Cortex of kidney (tissue), 1 donor: ENCODE measurements at places on chromosomes 13 and 19.

DNA sequence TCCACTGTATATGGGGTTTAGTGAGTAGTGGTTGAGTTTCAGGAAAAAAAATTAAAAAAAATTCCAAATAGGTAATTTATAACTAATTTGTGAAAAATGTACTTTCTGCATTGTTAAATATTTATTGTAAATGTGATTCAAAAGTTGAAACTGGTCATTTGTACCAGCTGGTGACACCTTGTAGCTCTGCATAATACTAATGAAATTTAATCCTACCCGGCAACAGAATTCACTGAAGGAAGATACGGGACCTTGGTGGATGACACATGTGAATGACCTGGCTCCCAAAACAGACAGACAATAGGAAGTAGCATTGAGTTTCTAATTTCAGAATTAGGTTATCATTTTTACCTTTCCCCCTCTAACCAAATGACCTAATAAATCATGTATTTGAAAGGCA lies 73.8 kb downstream of the SLITRK6 start:
- no peak for DNase-seq

GRCh38 chr19:8017808-8018207 lies 12.4 kb upstream of the ELAVL1 start:
- no peak for DNase-seq

- no peak for DNase-seq
Observed at GRCh38 chr13:23688336-23688735, 118.1 kb downstream of the TNFRSF19 start.

DNA sequence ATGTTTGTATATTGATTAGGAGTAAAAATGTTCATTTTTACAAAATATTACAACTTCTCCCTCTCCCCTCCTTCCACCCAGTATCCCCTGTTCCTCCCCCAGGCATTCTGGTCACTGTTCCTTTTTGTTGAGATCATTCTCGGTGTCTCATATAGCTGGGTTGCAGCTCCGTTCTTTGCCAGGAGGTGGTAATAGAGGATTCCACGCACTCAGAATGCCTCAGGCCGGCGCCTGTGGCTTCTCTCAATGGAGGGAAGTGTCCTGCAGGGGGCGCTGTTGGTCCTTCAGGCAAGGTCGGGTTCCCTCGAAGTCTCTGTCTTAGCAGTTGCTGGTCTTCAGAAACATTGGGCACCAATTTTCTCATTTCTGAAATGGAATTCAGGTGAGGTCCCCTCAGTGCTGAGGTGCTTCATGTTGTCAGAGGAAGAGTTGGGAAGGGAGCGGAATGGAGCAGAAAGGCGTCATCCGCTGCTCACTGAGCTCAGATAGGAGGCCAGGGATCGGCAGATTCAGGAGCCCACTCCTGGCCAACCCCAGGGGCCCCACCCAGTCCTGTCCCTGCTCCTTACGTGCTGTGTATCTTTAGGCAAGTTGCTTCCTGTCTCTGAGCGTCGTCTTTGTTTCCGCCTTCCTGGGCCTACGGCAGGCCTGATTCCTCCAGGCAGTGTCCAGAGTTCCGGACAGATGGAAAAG lies 10.3 kb upstream of the GARIN5A start:
- DNase-seq = no peak

- DNase-seq = no peak
Observed at GRCh38 chr19:8569066-8569771, 8.0 kb downstream of the MYO1F start.

DNA sequence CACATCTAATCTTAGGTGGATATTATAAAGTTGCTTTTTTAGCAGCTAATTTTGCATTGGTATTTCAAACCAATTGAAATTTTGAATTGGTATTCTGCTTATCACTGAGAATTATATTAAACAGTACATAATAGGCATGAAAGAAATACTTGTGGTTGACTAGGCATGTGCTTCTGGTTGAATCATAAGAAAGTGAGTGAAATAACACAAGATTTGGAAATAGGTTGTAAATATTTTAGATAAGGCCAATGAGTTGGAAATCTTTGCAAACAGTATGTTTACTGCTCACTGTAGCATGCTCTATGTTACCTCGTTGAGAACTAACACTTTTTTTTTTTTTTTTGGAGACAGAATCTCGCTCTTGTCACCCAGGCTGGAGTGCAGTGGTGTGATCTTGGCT lies 66.8 kb upstream of the RFC3 start:
- DNase-seq = no peak

DNA sequence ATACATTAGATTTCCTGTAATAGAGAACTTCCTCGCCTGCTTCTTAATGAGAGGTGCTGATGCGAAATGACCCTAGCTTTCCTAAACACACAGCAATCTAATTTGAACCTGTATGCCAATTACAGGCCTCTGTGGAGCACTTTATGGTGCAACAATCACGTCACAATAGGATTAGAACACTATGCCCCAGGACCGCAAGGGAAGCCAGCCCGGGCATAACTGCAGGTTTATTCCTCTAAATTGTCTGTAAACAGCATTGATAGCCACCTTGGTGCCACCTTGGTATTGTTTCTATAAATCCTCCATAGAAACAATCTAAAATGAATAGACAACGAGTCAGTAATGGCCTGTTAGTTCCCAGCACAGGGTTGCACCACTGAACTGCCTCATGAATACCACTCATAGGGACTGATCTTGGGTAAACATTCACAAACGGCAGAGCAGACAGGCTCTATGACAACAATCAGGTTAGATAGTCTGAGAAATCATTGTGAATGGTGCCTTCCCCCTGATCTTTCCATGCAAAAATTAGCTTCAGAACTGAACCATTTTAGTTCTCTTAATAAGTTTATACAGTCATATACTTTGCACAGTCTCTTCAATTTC lies 182.5 kb upstream of the OBI1 start:
- DNase-seq = no peak
